Kidney glomerular epithelial cell (primary cell): ENCODE measurements at places on chromosomes 1 and 21.
A peak's percentile ranks its signal among the peaks of the same experiment; 100 is the strongest.

DNA sequence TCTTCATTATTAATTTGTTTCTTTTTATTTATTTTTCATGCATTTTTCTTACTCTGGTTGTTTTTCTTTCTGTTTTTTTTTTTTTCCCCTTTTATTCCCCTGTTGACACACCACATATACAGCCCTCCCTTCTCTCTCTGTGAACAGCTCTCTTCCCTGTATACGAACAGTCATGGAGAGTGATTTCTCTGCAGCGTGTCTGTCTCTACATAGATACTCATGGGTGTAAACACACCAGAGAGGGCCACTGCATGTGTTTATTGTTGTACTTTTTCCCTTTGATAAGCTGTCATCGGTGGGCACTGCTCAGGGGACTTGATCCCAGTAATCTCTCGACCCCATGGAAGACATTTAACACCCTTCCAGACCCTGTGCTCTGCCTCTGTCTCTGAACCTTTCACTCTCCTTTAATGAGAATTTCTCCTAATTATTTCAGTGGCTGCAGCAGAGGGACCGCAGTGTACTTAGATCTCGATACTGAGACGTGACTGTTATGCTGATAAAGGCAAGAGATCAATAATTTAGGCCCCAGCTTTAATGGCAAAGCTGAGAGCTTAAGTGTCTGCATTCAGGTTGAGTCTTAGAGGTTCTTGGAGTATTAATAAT lies 113.1 kb downstream of the PBX1 start:
- no peak for DNase-seq

GRCh38 chr1:6770751-6771440 lies 14.4 kb upstream of the CAMTA1 start:
- peak; percentile 30 for DNase-seq

DNA sequence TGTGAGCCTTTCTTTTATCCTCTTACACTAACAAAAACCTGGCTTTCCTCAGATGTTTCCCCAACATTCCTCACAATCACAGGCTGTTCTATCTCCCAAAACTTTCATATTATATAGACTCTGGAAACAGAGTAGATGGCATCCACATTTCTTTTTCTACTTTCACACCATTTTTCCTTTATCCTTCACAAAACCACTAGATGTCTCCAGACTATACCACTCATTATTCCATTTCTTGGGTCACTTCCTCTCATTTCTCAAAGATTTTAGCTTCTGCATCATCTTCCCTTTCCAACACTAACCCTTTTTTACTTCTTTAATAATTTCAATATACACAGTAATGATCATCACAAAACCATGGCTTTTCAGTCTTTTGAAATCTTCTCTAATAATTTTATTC lies 286.0 kb upstream of the DEPDC1 start:
- no peak for DNase-seq

- no peak for DNase-seq
These were observed 310.2 kb downstream of the MRPL39 start for GRCh38 chr21:25297117-25297516.

GRCh38 chr1:15902882-15903281 lies 55.4 kb downstream of the SPEN start:
- DNase-seq = peak; percentile 15

GRCh38 chr1:222828939-222829338 lies 14.1 kb downstream of the DISP1 start:
- DNase-seq = no peak

- DNase-seq = no peak
These were observed 78.7 kb downstream of the PIK3R3 start for GRCh38 chr1:46053734-46054133.

GRCh38 chr1:93732514-93732913 lies 50.9 kb upstream of the BCAR3 start:
- DNase-seq = no peak

- no peak for DNase-seq
These were observed 20.5 kb upstream of the MTF1 start for GRCh38 chr1:37879865-37880264.

DNA sequence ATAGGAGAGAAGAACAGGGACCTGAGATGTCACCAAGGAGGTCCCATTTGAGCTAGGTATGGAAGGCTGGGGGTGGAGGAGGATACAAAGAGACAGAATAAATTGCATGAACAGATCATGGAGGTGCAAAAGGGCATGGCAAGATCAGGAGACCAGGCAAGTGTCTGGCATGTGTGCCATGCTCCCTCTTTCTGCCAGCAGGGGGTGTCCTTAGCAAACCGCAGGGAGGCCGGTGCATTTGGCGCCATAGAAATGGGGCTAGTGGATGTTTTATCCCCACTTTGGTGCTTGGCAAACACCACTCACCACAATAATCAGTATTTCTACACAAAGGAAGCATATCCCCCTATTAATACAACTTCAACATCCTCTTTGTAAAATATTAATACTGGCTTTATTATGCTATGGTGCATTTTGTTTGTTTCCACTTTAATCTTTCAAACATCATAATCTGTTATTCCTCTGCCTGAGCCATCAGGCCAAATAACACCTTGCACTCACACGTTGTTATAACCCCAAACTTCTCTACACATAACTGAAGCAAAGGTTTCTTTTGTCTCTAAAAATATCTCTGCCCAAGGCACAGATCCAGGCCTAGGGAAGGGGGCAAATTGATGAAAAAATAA lies 25.9 kb downstream of the S100A6 start:
- DNase-seq = peak; percentile 37

GRCh38 chr1:191483988-191484387 lies 674.3 kb upstream of the RGS18 start:
- DNase-seq = no peak

DNA sequence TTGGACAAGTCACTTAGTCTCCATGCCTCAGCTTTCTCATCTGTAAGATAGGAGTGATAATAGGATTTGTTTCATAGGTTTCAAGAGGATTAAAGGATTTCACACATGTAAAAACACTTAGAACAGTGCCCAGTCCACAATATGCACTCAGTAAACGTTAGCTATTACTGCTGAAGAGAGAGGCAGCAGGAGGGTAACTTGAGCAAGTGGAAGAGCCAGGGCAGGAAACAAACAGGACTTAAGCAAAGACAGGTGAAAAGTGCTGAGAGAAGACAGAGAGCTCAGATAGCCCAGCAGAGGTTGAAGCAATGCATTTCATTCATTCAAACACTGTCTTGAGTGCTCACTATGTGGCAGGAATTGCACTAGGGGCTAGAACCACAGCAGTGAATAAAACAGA lies 21.1 kb upstream of the H3-3A start:
- no peak for DNase-seq

- DNase-seq = no peak
These were observed 52.0 kb upstream of the TMPRSS2 start for GRCh38 chr21:41559658-41560631.

GRCh38 chr1:97337250-97338030 lies 583.4 kb downstream of the DPYD start:
- no peak for DNase-seq

DNA sequence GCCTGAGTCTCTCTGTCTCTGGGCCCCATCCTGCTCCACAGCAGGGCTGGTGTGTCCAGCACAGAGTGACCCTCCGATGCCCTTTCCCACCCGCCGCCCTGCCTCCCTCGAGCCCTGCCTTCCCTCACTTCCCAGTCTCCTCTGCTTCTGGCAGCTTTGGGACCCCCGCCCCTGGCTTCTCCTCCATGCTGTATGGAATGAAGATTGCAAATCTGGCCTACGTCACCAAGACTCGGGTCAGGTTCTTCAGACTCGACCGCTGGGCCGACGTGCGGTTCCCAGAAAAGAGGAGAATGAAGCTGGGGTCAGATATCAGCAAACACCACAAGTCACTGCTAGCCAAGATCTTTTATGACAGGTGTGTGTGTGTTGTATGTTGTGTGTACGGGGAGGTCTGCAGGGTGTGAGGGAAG lies 14.3 kb downstream of the MOV10 start:
- DNase-seq = no peak

DNA sequence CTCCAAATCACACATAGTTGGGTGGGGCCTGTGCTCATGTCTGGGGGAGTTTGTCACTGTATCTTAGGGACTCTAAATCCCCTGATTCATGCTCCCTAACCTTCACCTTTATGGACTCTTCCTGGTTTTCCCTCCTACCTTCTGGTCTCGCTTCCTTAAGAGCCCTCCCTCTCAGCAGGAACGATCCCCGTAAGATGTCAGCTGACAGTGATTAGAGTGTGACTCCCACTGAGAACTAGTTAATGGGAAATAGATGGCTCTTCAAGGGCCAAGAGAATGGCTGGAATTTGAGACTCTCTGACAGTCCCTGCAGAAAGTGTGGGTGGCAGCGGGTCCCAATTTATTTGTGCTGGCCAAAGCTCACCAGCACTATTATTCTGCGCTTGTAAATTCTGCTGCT lies 22.0 kb downstream of the LYPD8 start:
- no peak for DNase-seq

DNA sequence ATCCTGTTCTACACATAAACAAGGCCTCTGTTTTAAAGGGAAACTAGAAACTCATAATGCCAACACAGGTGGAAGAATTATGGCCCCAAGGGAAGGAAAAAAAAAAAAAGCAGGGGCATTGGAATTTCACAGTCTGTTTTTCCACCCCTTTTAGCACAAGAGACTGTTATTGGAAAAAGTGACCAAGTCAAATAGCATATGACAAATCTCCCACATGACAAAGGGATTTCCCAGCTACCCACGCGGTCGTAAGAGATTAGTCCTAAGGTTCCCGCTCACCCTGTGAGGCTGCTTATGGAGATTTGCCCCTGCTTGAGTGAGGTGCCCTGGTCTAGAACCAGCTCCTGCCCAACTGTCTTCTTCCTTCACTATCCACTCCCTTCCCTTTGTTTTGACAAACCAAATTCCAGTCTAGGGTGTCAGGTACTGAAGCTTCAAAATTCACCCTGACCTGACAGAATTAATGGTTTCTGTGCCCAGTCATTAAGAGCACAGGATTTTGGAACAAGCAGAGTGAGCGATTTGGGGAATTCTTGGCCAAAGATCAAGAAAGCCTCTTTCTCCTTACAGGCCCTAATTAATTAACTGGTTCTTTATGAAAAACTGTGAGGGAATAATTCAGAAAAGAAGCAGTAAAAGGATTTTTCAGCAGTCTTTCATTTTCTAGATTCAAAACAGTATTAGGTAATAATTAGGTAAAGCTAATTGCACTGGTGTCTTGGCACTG lies 107.3 kb downstream of the NMNAT2 start:
- no peak for DNase-seq

DNA sequence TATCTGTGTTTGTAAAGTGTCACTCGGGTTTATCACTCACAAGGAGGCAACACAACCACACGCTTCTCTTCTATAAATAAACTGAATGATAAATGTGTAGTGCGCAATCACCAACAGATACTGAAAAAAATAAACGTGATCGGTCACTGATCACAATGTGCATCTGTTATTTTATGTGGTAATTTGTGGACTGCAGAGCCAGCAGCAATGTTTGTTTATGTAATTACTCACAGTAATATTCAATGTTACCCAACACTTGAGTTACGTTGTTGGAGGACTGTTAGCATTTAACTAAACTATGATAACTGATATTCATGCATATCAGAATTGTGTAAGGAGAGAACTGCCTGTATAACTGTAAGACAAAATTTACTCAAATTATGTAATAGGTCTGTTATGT lies 129.6 kb downstream of the USH2A start:
- no peak for DNase-seq

GRCh38 chr1:12495725-12496124 lies 122.3 kb downstream of the DHRS3 start:
- no peak for DNase-seq

- DNase-seq = no peak
These were observed 227.2 kb downstream of the SLC45A1 start for GRCh38 chr1:8545078-8545477.

- DNase-seq = no peak
These were observed 2.6 kb downstream of the PABPC4 start for GRCh38 chr1:39573736-39574624.

DNA sequence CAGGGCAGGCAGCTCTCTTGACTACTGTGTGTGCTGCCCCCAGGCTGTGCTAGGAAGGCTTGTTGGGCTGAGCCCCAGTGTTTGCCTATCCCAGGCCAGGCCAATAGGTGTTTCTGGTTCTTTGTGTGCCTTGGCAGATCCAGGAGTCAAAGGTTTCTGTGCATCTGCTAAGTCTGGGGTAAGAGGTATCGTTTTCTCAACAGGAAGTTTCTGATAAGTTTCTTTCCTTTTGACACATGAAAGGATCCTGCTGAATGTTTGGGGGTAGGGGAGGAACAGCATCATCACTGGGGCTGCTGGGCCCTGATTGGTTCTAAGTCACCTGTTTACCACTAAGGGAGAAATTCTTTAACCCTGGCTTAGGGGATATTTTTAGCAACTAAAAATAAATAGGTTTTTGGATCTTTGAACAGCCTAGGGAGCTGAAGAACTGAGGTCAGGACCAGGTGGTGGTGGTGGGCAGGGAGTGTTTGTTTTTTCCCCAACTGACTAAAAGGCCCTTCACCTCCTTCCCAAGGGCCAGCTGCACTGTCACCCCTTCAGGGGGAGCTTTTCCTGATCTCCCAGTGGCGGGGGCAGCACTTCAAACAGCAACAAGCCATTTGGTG lies 85.1 kb downstream of the KCNN3 start:
- no peak for DNase-seq

GRCh38 chr1:201039876-201040275 lies 16.4 kb upstream of the KIF21B start:
- no peak for DNase-seq

DNA sequence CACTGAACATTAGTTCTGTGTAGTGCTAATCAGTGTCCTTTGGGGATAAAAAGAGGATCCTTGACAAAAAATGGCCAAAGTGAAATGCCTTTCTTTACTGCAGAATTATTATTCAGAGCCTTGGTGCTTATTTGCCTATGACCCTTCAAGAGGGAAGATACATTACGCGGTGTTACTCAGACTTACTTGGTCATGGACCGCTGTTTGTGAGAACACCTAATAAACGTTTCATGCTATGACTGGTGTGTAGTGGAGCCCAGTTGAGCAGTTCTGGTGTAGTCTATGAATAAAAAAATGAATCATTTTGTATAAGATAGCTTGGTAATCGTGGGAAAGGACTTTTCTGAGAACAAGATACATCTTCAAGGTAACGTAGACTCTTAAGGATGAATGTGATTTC lies 8.3 kb downstream of the NFYC start:
- no peak for DNase-seq

DNA sequence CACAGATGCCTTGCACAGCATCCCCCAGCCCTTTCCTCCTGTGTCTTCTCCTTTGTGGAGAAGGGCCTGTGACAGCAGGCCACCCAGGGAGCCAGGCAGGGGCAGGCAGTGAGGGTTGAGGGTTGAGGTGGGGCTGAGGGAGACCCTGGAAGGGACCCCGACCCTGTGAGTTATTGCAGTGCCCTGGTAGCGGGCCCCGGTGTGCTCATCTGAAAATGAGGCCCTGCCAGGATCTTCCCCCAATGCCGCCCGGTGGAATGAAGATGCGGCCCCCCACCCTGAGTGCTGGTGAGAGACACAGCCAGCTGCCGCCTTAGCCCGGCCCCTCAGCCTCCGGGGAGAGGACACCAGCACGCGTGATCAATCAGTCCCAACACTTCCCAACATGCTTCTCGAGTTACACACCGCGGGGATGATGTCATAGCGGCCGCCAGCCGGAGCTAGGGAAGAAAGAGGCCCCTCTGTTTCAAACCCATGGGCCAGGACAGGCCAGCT lies 36.2 kb upstream of the ACTRT2 start:
- no peak for DNase-seq

GRCh38 chr1:13699510-13699909 lies 478 bp upstream of the PRDM2 start:
- DNase-seq = no peak

GRCh38 chr1:17929224-17929623 lies 174.1 kb downstream of the ACTL8 start:
- DNase-seq = no peak
